ENCODE measurements at places on chromosomes 7 and 10.

GRCh38 chr10:1882180-1882579 lies 144.9 kb upstream of the ADARB2 start:
- no peak for ATAC-seq

GRCh38 chr10:5730766-5731165 lies 46.1 kb downstream of the TASOR2 start:
- ATAC-seq: no peak

GRCh38 chr10:117075064-117075463 lies 63.0 kb downstream of the VAX1 start:
- ATAC-seq: no peak

GRCh38 chr10:2380218-2380617 lies 642.9 kb upstream of the ADARB2 start:
- ATAC-seq: no peak

GRCh38 chr10:104925232-104925851 lies 284.3 kb downstream of the SORCS3 start:
- ATAC-seq: no peak

DNA sequence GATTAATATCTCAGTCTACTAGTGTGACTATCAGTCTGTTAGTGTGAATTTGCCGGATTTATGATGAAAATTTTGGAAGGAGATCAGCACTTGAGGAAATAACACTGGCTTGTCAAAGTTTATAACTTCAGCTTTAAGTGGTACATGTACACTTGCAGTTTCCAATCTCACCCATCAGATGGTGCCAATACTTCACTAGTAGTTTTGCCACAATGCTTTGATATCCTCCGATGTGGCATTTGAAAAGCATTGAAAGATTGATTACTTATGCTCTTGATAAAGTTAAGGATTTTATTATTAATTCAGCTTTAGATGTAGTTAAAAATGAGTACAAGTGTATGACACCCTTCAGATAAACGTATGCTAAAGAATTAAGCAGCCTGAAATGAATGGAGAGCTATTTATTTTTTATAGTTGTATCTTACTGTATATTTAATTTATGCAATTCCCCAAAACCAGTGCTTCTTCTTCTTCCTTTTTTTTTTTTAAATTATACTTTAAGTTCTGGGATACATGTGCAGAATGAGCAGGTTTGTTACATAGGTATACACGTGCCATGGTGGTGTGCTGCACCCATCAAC lies 98.2 kb downstream of the ANLN start:
- no peak for ATAC-seq

DNA sequence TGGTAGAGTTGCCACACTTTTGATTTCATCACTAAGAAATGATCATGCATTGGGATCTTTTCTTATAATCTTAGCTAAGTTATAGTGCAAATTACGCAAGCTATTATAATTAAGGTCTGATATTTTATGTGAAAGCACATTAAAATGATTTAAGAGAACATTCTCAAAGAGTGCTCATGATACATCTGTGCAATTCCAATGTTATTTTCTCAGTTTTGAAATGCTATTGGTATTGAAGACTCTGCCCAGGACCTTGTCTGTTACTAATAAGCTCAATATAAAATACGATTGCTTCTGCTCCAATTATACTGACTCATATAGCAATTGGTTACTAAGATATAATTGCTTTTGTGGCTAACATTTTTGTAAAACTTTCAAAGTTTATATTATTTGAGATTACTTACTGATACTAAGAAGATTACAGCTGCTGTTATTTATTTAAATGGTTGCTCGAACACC lies 180.9 kb downstream of the ADAM12 start:
- no peak for ATAC-seq

- ATAC-seq: no peak
These were observed 31.8 kb downstream of the CCAR1 start for GRCh38 chr10:68752711-68753350.

- no peak for ATAC-seq
These were observed 148.9 kb downstream of the ZEB1 start for GRCh38 chr10:31467791-31468535.

- ATAC-seq: no peak
These were observed 66.5 kb downstream of the ZNF277 start for GRCh38 chr7:112272921-112273561.

DNA sequence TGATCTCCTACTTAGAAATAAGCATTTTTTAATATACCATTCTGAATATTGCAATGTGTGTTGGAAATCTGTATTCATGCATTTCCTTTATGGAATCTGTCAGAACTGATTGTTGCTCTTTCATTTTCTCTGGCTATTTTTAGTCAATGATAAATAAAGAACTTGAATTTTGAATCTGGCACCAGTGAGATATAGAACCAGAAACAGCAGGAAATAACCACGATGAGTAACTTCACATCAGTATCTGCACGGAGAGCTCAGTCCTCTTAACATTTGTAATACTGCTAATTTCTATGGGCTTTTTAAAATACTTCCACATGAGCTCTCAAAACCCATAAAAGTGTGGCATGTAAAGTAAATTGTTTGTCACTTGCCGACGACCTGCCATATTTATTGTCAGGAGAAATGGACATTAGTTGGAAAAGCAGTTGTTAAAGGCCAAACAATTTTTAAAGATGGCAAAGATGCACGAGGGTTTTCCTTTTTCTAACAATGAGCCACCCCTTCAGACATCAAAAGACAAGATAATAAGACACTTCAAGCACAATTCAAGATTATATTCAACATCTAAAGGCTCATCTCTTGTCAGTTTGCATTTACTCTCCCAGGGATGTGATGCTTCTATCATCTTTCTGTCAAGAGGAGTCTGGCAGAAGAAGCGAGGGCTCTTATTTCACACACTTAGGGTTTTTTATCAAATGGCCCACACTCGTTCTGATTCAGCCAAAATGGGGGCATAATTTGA lies 118.3 kb downstream of the POU6F2 start:
- no peak for ATAC-seq

- ATAC-seq: no peak
These were observed 3.5 kb downstream of the GLCCI1 start for GRCh38 chr7:7972128-7972527.

DNA sequence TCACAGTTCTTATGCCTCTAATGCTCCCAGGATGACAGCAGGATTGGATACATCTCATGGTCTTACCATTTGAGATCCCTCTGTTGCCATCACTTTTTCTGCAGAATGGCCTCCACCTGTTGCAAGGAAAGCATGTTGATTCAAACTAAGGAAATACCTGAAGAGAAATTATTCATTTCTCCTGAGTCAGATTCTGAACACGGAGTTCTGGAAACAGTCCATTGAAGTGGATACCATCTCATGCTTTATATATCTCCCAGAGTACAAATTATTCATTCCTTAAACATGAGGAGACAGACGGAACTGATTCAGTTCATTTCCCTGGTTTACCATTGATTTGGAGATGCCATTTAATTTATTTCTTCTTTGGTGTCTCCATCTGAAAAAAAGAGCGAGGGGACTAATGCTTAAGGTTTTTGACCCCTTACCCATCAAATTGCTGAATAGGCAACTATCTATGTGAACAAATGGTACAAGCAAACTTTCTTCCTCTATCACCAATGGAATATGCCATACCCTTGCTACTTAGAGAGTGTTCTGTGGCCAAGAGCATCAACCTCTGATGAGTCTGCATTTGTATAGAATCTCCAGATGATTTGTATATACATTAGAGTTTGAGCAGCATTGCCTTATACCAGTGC lies 305.0 kb upstream of the LRGUK start:
- ATAC-seq: no peak

DNA sequence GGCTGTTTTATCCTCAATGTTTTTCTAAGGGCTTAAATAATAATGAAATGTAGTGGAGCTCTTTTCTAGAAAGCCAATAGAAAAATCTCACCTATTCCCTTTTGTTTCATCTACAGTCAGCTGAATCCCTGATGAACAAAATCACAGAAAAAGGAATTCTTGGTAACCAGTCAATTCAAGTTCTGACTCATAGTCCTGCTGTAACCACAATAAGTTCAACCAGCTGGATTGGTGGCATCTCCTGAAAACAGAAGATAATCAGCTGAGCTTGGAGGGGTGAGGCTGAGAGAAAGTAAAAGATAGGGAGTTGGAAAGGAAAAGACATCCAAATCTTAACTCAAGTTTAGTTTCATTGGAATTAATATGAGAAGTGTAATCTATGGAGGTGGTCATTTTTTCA lies 772.1 kb downstream of the CCSER2 start:
- ATAC-seq: no peak
